Astrocyte (in vitro differentiated cells and primary cell): ENCODE measurements at places on chromosomes 7 and 10.
A peak's percentile ranks its signal among the peaks of the same experiment; 100 is the strongest.

GRCh38 chr10:60714233-60714632, 64.0 kb upstream of the CDK1 start:
- peak; percentile 60 for DNase-seq

GRCh38 chr7:126511046-126511445, 741.7 kb downstream of the GRM8 start:
- no peak for DNase-seq

DNA sequence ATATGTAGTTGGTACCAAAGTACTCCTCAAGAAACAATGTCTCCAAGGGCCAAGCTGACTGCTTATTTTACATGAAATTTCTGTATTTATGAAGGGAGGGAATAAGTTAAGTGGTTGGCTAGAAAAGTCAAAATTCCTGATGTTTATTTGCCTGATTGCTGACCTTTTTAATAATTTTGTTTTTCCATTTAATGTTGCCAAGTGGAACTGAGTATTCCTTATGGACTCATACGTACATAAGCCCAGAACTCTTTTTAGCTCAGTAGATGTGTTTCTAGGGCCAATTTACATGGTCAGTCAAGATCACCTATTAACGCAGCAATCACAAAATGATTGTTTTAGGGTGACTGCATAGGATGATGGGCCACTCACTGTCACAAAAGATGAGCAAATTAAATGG, 78.3 kb upstream of the FZD8 start:
- no peak for DNase-seq

DNA sequence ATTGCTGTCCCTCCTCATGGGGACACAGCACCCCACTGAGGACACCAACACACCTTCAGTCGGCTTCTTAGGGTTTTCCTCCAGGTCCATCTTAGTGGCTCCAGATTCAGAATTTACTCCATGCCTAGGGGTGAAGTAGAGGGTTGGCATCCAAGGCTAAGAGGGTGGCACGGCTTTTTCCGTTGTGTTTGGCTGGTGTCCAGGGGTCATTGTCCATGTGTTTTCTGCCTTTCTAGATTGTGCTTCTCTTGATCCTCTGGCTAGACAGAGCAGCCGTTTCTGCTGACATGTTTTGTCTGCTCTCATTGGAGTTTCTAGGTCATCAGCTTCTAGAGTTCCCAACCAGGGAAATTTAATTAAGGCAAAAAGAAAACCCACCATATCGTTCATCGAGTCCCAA, 291.6 kb upstream of the CELF2 start:
- DNase-seq, result no peak

GRCh38 chr10:110190170-110190569, 17.2 kb upstream of the MXI1 start:
- DNase-seq, result no peak
